ENCODE measurements at places on chromosomes 16 and 17. TPM values are rescaled to one million over a fixed set of nuclear protein-coding genes. Genes with fewer than 3 reads are reported as not detected.

DNA sequence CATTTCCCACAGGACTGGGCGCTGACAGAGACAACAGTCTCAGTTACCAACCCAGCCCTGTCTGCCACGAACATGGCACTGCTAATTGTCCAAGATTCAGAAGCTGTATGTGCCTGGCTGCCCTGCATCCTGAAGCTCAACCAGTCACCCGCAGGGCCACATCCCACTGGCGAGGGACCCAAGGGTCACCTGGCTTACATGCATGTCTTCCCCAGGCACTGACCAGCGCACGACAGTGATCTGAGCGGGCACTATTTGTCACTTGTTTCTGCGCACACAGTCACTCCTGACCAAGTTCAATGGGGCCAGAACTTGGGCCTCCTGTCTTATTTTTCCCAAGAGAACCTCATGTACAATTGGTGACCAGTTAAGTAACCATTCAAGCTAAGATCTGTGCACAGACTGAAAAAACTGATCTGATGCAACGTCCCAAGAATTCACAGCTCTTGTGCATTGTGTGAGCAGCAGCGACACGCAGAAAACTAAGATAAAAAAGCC is 13.1 kb downstream of the USP7 start:
- DNase-seq = no peak

Gene NECAB2
- total RNA-seq = 0.34 TPM

DNA sequence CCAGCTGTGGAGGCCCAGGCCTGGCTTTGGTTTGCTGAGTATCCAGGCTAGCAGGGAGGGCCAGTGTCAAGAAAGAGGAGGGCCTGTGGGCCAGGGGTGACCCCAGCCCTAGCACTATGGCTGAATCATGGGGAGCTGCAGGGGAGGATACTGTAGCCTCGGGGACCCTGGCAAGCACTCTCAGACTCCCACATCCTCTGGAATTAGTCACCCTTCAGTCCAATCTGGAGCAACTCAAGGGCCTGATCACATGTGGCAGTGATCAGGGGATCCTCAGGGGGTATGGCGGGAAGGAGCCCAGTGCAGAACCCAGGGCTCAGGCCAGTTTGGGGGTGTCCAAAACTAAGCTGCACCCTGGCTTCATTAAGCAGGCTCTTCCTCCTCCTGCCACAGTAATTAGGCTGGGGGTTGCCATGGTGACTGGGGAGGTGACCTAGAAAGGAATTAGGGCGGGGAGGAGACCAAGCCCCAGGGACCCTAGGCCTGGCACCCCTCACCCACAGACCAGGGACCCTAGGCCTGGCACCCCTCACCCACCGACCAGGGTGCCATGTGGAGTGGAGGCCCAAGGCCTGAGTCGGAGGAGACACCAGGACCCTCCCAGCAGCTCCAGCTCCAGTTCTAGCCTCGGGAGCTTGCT is 5.8 kb downstream of the NLGN2 start:
- DNase-seq = no peak

- no peak for DNase-seq
These were observed 128.8 kb downstream of the RAP1GAP2 start for GRCh38 chr17:2925011-2925410.

Gene KRT26
- not detected for total RNA-seq

- no peak for DNase-seq
These were observed 73.0 kb downstream of the MARCHF10 start for GRCh38 chr17:62735044-62735651.

GRCh38 chr16:61879306-61879705 is 156.9 kb downstream of the CDH8 start:
- no peak for DNase-seq

- peak; percentile 93 for DNase-seq
These were observed 15.1 kb upstream of the SLC52A1 start for GRCh38 chr17:5050278-5050677.

DNA sequence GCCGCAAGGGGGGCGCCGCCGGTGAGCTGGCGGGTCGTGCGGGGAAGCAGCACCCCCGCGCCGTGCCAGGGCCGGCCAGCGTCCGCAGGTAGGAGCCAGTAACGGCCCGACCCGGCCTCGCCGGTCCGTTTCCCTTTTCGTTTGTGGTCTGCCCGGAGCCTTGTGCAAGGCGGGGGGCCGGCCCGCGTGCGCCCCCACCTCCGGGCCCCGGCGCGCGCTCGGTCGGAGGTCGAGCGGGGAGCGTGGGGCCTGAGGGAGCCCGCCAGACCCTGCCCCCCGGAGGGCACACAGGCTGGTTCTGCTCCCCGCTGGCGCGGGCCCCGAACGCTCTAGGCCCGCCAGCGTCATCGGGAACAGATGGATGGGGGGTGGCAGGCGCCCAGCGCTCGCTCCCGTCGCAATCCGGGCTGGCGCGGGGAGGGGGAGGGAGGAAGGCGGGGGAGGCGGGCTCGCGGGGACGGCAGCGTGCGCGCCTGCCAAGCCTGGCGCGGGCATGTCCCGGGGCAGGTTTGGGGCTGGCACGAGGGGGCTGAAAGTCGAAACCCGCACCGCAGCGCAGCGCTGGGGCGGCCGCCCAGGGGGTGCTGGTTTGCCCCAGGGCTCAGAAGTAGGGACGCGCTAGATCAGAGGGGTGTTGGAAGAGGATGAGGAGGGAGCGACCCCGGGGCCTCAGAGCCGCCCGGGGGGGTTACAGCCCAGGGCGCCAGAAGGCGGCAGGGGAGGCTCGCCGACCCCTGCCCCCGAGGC is 1.5 kb upstream of the GSE1 start:
- DNase-seq = peak; percentile 90

DNA sequence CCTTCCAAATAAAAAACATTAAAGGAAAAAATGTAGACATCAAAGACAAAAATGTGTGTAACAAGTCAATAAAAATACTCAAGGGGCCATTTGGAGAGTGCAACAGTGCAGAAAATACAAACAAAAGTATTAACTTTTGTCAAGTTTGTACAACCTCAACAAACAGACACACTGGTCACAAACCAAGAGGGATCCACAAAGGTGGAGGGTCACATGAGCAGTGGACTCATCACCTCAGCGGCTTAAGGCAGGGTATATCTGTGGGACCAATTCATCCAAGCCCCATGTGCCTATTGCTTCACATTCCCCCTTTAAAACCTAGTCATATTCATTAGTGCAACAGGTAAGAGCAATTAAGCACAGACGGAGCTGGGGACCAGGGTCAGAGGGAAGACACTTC is 45.2 kb downstream of the DCUN1D3 start:
- DNase-seq = no peak

DNA sequence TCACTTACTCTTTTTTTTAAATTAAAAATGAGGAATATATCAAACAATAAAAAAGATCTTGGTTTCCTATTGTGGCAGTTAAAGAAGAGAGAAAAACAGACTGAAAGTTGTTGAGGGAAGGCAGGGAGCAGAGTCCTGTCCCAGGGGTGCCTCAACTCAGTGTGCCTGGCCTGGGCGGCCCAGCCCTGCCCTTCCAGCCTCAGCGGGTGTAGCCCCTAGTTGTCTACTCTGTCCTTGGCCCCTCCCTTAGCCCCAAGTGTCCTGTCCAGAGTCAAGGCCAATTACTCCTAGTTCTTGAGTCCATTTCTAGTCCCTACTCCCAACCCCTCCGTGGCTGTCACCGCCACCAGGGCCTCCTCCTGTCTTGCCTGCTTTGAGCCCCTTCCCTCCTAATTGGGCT is 52.5 kb downstream of the SMPD3 start:
- DNase-seq = no peak

DNA sequence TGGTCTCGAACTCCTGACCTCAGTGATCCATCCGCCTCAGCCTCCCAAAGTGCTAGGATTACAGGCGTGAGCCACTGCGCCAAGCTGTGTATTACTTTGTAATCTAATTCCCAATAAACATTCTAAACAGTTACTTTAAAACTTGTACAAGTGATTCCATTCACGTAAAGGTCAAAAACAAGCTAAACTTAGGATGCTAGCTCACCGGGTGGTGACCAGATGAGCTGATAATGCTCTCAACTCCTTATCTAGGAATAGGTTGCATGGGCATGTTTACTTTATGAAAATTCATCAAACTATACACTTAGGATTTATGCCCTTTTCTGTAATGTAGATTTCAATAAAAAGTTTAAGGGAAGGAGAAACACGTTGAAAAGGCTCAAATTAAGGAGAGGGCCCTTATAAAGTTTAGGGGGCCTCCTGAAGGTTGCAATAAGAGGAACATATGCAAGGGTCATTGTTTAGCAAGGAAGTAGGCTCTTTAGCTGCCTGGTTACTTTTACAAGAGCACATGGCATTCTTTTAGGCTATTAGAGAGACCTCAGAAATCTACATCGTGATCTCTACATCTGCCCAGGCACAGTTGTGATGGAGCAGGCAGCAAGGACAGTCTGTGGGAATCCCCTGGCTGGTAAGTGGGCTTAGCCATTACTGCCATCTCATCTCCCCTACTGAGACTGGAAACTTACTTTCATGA is 13.3 kb downstream of the CDR2 start:
- DNase-seq = no peak

- no peak for DNase-seq
These were observed 127.6 kb upstream of the TNRC6C start for GRCh38 chr17:77830816-77831473.

DNA sequence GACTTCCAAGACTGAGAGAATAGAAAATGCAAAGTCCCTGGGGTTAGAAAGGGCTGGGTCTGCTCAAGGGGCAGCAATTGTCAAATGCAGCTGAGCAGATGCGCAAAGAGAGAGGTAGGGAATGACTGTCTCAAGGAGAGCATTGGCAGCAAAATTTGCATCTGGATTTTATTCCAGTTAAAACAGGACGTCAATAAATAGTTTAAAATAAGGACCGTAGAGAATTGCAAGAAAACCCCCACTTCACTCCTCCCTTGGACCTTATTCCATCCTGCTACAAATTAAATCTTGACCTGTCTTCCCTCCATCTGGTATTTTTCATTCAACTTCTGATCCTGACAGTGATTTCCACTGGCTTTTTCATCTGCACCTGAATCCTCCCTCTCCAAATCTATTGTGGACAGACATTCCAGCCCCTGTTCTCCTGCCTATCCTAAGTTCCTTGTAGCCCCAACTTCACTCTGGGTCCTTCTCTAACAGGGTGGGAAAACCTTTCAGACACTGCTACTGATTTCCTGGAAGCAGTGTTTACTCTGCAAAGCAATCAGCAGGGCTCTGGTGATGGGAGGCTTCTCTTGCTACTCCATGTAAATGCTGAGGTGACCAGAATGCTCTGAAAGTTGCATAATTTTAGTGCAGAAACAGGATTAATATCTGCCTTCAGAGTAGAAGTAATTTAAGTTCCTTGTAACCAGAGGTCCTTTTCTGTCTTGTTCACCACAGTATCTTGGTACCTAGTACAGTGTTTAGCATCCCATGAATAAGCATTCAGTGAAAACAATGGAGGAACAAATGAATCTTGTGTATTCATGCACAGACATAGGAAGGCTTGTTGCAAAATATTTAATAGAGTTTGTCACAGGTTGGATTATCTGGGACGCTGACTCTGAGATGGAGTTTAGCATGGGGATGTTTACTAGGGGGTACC is 79.2 kb downstream of the CDH11 start:
- no peak for DNase-seq

Data from lung (tissue), 17 donors.